ENCODE measurements at places on chromosomes 12 and 14.

DNA sequence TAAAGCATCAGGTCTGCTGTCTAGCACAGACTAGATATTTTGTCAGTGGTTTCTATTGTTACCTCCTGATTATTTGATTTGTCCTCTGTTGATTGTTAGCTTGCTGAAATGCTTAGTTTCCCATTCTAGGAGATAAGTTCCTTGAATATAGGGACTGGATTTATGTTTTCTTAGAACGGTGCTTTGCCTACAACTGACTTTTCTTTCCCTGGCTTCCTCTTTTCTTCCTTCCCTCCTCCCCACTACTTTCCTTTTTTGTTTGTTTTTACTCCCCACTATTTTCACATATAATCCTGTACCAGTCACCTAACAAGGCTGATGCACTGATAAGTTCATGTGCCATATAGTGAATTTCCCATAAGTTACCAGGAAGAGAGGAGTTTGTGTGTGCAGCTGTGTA is 58.5 kb upstream of the METAP2 start:
- no peak for DNase-seq

DNA sequence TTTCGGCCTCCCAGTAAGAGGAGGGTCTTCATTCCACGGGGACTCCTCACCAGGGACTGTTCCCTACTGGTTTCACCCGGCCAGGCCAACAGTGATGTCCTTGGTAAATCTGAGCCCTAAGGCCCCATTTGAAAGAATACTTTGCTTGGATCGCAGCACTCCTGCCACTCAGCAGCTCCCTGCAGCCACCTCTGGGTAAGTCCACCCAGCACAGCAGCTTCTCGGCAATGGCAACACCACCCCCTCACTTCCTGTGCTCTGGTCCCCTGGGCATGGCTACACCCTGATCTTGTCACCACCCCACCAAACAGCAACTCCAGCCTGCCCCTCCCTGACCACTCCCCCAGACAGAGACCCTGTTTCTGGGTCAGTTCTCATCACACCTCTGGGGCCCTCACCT is 100.3 kb downstream of the SETD3 start:
- no peak for DNase-seq

DNA sequence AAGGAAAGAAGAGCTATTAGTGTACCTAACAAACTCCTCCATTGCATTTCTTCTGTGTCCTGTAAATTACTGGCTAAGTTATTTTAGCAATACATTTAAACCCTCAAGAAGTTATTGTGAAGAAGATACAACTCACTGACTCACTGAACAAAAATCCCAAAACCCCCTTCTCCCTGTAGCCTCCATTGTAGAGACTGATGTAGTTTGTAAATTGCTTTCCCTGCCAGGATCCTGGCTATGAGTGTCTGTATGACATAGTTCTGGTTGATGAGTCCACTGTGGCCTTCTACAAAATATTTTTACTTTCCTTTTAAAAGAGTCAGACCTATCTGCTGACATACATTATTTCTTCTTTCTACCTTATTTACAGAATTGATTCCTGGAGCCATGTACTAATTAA is 155.6 kb downstream of the SLC6A15 start:
- no peak for DNase-seq

- DNase-seq, result no peak
Measured at GRCh38 chr14:44914849-44915248, 46.9 kb downstream of the KLHL28 start.

GRCh38 chr14:32434180-32434579 is 105.1 kb downstream of the AKAP6 start:
- DNase-seq, result no peak
